ENCODE measurements at places on chromosomes 13 and 19.

GRCh38 chr13:110589793-110590390 is 25.5 kb upstream of the NAXD start:
- DNase-seq = no peak

- DNase-seq = no peak
These were observed 59.2 kb downstream of the MLLT1 start for GRCh38 chr19:6220385-6221191.

DNA sequence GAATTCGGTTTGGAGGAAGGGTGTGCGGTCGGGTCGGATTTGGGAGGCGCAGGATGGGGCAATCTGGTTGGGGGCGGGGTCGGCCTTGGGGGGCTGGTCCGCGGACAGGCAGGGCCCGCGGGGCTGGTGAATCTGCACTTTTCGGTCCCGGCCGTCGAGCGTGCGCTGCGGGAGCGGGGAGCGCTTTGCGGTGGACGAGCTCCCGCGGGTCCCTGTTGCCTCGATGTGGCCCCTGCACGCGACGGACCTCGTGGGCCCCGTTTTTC is 11.9 kb downstream of the PEAK3 start:
- DNase-seq = no peak

DNA sequence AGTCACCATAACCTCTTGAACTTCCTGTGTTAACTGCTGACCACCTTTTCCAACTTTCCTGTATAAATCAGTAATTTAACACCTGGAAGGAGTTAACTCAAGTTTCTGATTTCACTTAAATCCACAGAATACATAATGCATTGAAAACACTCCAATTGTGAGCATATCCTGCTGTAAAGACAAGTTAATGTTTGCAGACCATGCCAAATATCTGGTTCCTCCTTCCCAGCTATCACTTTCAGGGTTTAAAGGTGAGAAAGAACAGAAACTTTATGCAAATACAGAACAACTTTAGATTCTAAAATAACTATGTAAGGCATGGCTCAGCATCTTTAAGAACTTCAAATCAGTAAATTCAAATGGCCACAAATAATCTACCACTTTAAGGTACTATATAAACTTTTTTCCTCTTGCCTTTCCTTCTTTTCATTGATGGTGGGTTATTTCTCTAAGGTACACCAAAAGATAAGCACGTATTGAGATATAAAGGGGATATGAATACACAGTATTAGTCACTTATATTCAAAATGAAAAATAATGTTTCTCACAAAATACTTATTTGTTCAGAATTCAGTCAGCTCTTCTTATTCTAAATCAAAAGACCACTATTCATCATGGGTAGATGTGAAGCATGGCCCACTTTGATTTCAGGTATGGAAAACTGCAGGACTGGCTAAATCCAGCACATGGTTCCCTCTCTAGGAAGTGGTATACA is 6.6 kb upstream of the TPTE2 start:
- no peak for DNase-seq

- no peak for DNase-seq
These were observed 238.1 kb downstream of the FOXO1 start for GRCh38 chr13:40428354-40428753.

- no peak for DNase-seq
These were observed 420.3 kb downstream of the PCDH17 start for GRCh38 chr13:58051807-58052375.

DNA sequence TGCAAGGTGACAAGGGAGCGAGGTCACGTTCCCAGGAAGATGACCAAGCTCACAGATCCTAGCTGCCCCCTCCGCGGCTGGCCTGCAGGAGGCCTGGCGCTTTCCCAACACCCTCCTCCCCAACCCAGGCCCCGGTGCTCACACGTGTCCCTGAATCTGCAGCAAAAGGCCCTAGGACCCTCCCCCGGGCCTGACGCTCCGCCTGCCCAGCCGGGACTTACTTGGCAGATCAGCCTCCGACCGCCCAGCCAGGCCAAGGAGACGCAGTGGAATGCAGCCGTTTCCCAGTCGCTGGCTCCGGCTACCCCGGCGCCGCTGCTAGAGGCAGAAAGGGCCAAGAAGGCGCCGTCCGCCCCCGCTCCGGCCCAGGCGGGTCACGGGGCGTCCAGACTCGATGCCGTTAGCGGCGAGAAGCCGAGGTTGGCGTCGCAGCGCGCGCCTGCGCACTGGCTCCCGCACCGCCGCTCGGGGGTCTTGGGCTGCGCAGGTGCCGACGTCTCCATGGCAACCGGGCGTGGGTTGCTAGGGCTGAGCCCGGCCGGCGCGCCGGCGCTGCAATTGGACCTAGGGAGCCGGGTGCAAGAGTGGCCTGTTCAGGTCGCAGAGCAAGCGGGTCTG is at the start of gene PNMA8A:
Gene PNMA8A (minus strand): TSS at position 448 of the 618 bp plus-strand sequence. CDS start 528 bp downstream, outside the sequence.
- DNase-seq = no peak

DNA sequence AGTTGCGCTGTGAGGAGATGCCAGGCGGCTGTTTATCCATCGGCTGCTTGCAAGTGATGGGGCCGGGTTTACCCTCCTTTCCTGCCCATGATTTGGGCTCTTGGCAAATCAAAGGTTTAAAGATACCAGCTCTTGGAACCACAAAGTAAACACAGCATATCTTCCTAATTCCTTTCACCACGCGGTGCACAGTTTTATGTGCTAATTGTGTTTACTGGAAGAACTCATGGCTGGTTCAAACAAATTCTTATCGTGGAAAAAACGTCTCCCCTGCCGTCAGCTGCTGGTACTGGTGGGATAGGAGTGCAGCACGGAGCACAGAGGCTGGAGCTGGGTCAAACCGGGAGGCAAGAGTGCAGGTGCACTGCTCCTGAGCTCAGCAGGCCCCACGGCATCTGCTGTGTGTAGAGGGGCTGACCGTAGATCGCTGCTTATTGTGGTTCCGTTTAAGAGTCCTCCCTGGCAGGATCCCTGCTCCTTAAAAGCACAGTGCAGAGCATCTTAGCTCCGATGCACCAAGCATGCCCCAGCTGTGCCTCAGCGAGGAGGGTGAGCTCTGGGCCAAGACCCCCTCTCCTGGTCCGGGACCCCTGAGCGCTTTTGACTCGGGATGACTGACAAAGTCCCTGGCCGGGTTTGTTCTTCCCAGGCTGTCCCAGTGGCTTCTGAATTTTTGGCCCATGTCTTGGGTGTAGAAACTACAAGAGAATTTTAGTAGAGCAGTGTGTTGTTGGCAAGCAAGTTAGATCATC is 51.3 kb upstream of the GAS6 start:
- DNase-seq = no peak

DNA sequence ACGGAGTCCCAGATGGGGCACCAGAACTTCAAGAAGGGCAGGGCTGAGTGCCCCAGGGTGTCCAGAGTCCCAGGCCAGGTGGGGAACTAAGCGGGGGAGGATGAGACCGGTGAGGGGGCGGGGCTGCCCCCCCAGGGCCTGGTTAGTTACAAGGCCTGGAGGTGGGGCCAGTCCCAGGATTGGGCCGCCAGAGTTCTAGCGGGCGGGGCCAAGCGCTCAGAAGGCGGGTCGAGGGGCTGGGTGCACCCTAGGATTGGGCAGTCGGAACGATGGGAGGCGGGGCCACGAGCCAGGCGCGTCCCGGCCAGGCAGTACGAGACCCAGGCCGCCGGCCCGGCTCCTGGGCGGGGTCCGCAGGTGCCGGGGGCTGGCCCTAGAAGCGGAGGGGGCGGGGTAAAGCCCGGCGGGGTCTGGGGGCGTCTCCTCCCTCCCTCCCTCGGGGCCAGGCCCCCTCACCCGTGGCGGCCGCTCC is 571 bp downstream of the ZNF653 start:
- peak; percentile 91 for DNase-seq

GRCh38 chr13:95492044-95492801 is 60.3 kb upstream of the CLDN10 start:
- DNase-seq = peak; percentile 69

DNA sequence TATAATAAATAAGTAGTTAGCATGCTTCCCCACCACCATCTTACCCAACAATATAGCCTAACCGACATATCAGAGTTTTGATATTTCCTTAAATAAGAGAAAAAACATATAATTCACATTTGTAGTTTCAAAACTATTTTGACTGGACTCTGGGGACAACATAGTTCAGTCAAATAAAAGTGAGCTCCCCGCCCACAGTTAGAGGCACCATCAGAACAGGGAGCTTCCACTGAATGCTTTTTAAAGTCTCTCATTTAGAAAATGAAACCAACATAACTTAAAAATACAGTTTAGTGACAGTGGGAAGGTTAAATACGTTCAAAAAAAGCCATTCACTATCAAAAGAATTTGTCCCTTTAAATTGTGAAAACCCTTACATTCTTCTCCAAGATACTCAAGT is 92.8 kb downstream of the EPSTI1 start:
- DNase-seq = no peak

- no peak for DNase-seq
These were observed 420.4 kb downstream of the EFNB2 start for GRCh38 chr13:106115081-106115480.

- DNase-seq = peak; percentile 76
These were observed 71.4 kb downstream of the ALOX5AP start for GRCh38 chr13:30806784-30807183.

DNA sequence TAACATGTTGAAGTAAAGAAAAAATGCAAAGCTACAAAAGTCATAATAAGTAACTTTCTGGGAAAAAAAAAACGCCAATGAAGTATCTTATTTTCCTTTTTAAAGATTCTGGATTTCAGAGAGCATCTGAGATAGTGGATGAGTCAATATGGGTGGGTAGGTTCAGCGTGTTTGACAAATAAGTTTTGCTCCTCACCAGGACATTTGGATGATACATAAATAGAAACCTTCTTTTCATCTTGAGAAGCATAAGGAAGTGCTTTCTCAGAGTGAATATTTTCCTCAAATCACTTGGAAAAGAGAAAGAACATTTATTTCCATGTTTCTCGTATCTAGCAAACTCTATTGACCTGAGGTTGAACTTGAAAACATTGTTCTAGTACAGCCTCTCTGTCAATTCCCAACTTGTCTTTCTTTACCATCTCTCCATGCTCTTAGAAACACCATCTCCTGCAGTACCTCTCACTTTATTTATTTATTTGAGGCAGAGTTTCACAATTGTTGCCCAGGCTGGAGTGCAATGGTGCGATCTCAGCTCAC is 463.2 kb downstream of the KLF5 start:
- peak; percentile 50 for DNase-seq

DNA sequence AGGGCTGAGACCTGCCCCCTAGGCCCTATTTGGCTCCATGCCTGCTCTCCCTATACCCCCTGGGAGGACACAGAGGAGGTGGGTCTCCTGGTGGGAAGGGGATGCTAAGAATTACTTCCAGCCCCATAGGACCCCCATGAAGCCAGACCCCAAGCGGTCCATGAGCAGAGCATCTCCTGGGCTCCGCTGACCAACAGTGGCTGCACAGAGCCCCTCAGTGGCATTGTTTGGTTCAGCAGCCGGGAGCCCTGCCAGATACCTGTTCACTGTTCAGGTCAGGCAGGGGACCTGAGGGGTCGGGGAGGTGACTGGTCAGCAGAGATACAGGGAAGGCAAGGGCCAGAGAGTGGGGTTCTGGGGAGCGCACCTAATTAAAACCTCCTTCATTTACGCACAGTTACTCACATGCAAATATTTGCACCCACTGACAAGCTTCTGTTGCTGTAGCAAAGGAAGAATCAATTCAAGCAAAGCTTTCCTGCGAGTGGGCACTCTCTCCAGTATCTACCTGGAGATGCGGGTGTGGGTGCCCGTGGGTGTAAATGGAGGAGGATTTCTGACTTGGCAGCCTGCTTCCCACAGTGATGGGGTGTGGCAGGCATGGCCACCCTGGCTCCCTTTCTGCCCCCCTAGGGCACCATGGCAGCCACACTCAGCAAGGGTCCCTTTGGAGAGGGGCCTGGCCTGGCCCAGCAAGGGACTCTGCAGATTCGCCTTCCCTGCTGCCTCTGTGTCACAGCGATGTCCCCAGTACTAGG is 83.5 kb downstream of the CHST8 start:
- no peak for DNase-seq

GRCh38 chr13:97855570-97856303 is 97.7 kb upstream of the IPO5 start:
- DNase-seq = peak; percentile 82

- DNase-seq = no peak
These were observed 117.3 kb downstream of the KDM4B start for GRCh38 chr19:5086230-5086629.

DNA sequence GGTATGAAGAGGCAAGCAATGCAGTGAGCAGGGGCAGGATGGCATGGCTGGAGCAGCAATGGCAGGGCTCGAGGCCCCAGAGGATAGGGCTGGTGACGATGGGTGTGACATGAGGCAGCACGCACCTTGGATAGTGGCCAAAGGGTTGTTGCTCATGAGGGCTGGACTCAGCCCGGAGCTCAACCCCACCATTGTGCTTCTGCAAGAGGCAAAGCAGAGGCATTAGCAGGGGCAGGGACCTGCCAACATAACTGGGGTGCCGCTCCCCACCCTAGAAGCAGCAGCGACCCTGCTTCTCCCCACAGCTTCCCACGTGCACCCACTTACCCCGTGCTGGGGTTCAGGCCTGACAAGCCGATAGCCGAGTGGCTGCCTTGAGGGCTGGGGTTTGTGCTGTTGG is 15.8 kb downstream of the ZNF574 start:
- peak; percentile 75 for DNase-seq

DNA sequence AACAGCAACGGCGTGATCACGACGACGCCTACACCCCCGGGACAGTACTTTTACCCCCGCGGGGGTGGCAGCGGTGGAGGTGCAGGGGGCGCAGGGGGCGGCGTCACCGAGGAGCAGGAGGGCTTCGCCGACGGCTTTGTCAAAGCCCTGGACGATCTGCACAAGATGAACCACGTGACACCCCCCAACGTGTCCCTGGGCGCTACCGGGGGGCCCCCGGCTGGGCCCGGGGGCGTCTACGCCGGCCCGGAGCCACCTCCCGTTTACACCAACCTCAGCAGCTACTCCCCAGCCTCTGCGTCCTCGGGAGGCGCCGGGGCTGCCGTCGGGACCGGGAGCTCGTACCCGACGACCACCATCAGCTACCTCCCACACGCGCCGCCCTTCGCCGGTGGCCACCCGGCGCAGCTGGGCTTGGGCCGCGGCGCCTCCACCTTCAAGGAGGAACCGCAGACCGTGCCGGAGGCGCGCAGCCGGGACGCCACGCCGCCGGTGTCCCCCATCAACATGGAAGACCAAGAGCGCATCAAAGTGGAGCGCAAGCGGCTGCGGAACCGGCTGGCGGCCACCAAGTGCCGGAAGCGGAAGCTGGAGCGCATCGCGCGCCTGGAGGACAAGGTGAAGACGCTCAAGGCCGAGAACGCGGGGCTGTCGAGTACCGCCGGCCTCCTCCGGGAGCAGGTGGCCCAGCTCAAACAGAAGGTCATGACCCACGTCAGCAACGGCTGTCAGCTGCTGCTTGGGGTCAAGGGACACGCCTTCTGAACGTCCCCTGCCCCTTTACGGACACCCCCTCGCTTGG is 966 bp downstream of the JUNB start:
- peak; percentile 55 for DNase-seq

DNA sequence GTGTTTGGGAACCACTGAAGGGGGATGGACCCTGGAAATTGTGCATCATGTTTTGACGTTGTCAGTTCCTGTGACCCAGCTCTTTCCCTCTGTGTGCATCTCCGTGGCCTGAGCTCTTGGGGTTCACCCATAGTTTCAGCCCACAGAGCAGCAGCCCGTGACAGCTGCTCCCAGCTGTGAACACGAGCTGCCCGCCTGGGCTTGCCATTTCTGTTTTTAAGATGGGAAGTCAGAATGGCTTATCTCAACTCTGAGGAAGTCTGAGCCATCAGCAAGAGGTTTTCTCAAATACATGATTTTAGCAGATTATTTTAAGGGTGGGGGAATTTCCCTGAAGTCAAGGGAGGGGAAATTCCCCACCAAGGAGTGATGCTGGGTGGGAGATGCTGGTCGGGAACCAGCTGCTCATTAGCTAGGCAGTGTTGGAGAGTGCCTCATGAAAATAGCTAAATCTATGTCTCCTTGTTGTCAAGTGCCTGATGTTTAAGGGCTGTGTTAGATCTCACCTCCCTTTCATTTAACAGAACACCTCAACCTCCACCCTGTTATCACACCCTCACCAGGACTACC is 34.8 kb upstream of the C1QTNF9 start:
- no peak for DNase-seq
